ENCODE measurements at places on chromosomes 6 and 20. TPM values are rescaled to one million over a fixed set of nuclear protein-coding genes. Genes with fewer than 3 reads are reported as not detected.

The PLG gene
- not detected for total RNA-seq

The SPEF1 gene
- 0.22 TPM for total RNA-seq

The TPD52L2 gene
- total RNA-seq: 159 TPM

The MEI4 gene
- under 0.01 TPM for total RNA-seq

The PACSIN1 gene
- not detected for total RNA-seq

The FGD2 gene
- not detected for total RNA-seq

The L3MBTL1 gene
- 9.0 TPM for total RNA-seq

The TINAG gene
- 0.13 TPM for total RNA-seq

The SOX4 gene
- 39.6 TPM for total RNA-seq

The ARG1 gene
- not detected for total RNA-seq

The NTSR1 gene
- not detected for total RNA-seq

The GPX5 gene
- total RNA-seq: not detected

The OPN5 gene
- total RNA-seq: not detected

The IBTK gene
- 81.0 TPM for total RNA-seq

The ASIP gene
- total RNA-seq: not detected

The FUT9 gene
- total RNA-seq: not detected

The LY6G6F gene
- total RNA-seq: not detected

The TUBB2A gene
- 118 TPM for total RNA-seq

The EEF1A2 gene
- not detected for total RNA-seq

The MYL9 gene
- total RNA-seq: 75.1 TPM

The FAM50B gene
- 7.6 TPM for total RNA-seq
